ENCODE measurements at places on chromosomes 2 and 18. TPM values are rescaled to one million over a fixed set of nuclear protein-coding genes. Genes with fewer than 3 reads are reported as not detected.

Gene UGT1A9
- not detected for total RNA-seq

Gene GYPC
- 181 TPM for total RNA-seq

Gene BMPR2
- total RNA-seq = 63.2 TPM

DNA sequence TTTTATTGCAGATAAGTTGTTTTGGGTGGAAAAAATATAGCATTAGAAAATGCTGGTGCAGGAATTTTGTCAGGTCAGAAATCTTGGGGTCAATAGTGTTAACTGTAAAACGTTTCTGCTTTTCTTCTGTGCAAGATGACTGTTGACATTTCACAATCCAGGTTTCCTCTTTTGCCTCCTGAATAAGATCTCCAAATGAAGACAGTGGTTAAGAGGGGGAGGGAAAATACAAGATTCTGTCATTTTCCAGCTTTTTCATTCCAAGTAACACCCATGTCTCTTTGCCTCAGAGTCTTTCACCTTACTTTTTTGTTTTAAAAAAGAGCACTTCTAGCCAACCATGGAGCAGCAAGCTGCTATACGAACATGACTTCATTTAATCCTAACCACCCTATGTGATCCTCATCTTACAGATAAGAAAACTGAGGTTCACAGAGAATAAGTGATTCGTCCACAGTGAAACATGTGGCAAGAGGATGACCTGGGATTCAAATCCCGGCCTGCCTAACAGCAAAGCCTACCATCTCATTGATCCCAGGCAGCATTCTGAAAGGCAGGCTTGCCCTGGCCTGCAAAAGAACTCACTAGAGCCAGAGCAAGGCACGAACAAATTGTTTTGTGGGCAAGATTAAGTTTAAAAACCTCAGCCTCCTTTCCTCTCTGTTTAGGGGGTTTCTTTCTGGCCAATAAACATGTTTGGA is 3.0 kb downstream of the PLEK start:
- no peak for DNase-seq

- DNase-seq = no peak
These were observed 150.6 kb downstream of the PRPF40A start for GRCh38 chr2:152566728-152567069.

- no peak for DNase-seq
These were observed 32.9 kb downstream of the SMAD7 start for GRCh38 chr18:48917579-48918517.

DNA sequence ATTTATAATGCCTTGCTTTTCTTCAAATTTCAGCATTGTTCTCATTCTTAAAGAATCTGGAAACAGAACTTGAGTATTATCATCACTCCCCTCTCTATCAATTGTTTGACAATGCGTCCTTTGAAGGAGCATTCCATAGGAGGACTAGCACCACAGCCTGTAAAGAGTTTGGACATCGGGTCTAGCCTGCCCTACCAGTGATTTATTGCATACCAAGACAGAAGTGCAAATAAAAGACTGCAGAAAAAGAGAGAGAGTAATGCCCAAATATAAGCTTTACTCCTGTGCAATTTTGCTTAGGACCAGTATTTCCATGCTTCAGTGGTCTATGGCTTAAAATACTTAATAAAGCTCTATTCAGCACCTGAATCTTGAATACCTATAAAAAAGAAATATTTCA is 55.4 kb upstream of the MAP2 start:
- DNase-seq = no peak

GRCh38 chr2:241066171-241066892 is 35.8 kb downstream of the MTERF4 start:
- no peak for DNase-seq

GRCh38 chr2:203815541-203815898 is 52.1 kb upstream of the CTLA4 start:
- no peak for DNase-seq

- no peak for DNase-seq
These were observed 60.2 kb downstream of the E2F6 start for GRCh38 chr2:11405599-11406266.

GRCh38 chr2:239178954-239179353 is 221.9 kb downstream of the HDAC4 start:
- DNase-seq = no peak

Measured in breast epithelium (tissue), 4 donors.